MG63 (cell line): ENCODE measurements at places on chromosomes 6 and 20. TPM values are rescaled to one million over a fixed set of nuclear protein-coding genes. Genes with fewer than 3 reads are reported as not detected.

ETV7 gene
- 0.82 TPM in 1 of 2 replicates, not detected in the other for total RNA-seq

BACH2 gene
- total RNA-seq, result not detected in 2 replicates

PRDM1 gene
- total RNA-seq, result not detected in 2 replicates

CLPSL2 gene
- not detected in 2 replicates for total RNA-seq

SLC2A10 gene
- 13.2 and 33.3 TPM in 2 replicates for total RNA-seq

CST11 gene
- total RNA-seq, result not detected in 2 replicates

MUC21 gene
- not detected in 2 replicates for total RNA-seq

GABRR1 gene
- not detected in 2 replicates for total RNA-seq
